ENCODE measurements at places on chromosomes 16 and 17.

GRCh38 chr17:338442-339192, 14.0 kb downstream of the RPH3AL start:
- DNase-seq, result no peak

- DNase-seq, result no peak
Measured at GRCh38 chr16:8500351-8500750, 90.0 kb downstream of the TMEM114 start.

- no peak for DNase-seq
Measured at GRCh38 chr17:6749519-6749918, 6.3 kb upstream of the XAF1 start.

GRCh38 chr16:82655072-82655714, 28.4 kb downstream of the CDH13 start:
- DNase-seq, result peak; percentile 42

DNA sequence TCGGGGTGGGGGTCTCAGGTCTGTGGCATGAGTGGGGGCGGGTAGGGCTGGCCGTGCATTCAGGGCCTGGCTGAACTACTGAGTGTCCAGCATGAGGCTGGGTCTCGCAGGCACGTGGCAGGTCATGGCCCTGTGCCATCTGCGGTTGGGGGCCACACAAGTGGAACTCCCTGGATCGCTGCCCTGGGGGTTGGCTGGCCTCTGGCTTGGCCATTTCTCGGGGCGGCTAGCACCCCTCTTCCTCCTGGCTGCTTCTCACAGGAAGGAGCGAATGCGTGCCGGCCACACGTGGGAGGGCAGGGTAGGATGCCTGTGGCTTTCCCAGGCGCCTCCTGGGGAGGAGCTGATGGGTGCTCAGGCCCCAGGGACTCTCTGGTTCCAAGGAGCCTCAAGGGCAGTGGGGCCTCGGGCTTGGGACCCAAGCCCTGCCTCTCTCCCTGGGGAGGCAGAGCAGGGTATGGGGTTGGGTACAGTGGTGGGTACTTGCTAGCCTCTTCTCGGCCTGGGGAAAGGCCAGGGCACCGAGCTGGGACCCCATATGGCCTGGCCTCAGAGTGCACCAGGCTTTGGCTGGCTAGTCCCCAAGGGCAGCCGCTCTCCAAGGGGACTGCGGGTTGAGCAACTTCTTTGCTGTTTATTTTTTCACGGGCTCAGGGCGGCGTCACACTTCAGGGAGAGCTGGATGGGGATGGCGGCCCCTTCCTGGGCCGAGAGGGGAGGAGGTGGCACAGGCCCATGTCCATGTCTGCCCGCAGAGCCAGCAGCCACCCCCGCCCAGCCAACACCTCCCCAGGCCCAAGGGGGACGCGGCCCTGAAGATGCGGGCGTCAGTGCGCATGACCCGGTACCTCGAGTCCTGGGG, 37.5 kb downstream of the ADCY7 start:
- DNase-seq, result no peak

DNA sequence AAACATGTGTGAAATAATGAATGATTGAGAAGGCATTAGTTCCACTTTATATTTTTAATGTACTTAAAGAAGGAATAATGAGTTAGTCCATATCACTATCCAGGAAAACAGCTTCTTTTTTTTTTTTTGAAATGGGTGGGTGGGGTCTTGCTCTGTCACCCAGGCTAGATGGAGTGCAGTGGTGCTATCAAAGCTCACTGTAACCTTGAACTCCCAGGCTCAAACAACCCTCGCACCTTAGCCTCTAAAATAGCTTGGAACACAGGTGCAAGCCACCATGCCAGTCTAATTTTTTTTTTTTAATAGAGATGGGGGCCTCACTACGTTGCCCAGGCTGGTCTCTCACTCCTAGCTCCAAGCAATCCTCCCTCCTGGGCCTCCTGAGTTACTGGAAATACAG, 275.5 kb downstream of the CEP112 start:
- no peak for DNase-seq

DNA sequence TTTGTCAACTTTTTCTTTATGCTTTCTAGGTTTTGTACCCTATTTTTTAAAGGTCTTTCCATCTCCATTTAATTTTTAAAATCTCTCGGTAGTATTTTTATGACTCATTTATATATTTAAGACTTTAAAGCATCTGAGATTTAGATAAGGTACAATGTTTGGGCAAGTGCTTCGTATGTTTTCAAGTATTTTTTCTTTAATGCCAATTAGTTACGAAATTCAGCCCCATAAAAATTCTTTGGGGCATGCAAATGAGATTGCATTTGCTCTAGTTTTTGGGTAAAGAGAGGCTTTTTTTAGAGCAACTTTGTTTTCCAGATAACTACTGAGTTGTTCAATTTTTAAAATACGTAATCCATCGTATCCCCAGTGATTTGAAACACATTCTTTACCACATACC, 65.3 kb upstream of the CRHR1 start:
- DNase-seq, result no peak

DNA sequence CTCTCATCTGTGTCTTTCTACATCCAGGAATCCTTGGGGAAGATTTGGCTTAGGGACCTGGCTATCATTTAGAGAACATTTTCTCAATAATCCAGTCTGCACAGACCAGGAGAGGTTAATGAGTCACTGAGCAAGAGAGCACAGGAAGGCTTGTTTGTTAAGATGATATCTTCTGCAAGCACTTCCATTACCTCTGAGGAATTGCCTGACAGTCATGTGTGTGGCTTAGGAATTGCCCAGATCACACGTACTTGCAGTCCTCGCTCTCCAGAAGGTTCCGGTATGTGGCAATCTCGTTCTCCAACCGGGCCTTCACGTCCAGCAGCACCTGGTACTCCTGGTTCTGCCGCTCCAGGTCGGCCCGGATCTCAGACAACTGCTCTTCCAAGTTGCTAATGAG, 3.3 kb downstream of the KRT37 start:
- DNase-seq, result no peak

DNA sequence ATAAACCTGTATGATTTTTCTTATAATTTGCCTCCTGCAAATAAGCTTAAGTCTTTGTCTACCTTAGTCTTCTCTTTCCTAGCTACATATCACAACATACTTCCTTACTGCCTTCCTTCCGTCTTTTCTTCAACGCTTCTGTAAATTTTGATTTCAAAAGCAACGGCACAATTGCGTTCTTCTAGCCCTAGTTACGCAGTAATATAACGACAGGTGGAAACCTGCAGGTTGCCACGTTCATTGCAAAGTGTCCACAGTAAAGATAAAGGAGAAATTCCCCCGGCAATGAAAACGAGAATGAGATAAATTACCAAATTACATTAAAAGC, 546 bp upstream of the PSMD7 start:
- DNase-seq, result no peak

GRCh38 chr16:88591577-88592021, 21.4 kb downstream of the ZC3H18 start:
- DNase-seq, result no peak

- no peak for DNase-seq
Measured at GRCh38 chr17:81056312-81056711, 21.4 kb downstream of the BAIAP2 start.

DNA sequence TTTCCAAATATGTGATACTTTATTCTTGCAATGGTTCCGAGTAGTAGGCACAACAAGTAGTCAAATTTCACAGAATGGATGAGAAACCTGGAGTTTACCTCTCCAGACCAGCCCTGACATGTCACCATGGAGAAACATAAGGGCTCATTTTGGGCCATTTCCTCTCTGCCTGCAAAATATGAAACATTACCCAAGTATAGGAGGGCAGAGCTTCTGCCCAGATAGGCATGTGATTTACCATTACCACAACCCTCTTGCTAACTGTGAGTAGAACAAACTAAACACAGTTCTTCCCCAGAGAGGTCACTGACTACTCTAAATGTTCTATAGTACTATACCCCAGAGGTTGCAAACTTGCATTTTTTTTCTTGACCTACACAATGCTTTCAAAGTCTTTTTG, 15.7 kb upstream of the KPNB1 start:
- no peak for DNase-seq

DNA sequence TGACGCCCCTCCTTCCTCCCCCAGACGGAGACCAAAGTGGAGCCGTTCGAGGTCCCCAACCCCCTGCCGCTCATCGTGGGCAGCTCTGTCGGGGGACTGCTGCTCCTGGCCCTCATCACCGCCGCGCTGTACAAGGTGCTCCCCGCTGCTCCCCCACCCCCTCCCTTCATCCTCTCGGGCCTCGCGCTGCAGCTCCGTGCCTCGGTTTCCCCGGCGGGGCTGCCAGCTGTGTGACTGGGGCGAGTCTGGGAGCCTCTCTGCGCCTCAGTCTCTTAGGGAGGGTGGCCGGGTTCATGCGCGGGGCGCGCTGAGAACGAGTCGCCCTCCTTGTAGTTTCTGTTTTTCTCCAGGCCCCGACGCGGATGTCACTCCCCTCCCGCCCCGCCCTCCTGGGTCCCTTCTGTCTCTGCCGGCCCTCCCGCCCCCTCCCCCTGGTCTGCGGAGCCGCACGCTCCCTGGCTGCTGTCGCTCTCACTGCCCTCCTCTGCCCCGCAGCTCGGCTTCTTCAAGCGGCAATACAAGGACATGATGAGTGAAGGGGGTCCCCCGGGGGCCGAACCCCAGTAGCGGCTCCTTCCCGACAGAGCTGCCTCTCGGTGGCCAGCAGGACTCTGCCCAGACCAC, 23.7 kb upstream of the ITGAX start:
- DNase-seq, result no peak

DNA sequence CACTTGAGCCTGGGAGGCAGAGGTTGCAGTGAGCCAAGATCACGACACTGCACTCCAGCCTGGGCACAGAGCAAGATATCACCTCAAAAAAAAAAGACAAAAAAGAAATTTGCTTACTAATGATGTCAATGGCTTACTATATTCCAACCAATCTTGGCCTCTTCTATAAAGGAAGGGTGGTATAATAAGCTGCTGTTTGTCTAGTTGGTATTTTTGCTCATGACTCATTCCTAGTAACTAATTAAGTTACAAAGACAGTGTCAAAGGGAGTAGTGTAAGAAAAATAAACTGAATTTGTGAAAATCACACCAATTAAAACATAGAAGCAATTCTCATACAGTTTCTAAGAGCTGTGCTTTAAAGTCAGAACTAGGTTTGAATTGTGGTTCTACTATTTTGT, 82.5 kb downstream of the NLK start:
- no peak for DNase-seq

GRCh38 chr17:49969134-49969759, at the start of gene DLX4:
TSS of gene DLX4 (plus strand) at chr17:49969190. CDS start at chr17:49969469, 279 bp downstream.
- no peak for DNase-seq

DNA sequence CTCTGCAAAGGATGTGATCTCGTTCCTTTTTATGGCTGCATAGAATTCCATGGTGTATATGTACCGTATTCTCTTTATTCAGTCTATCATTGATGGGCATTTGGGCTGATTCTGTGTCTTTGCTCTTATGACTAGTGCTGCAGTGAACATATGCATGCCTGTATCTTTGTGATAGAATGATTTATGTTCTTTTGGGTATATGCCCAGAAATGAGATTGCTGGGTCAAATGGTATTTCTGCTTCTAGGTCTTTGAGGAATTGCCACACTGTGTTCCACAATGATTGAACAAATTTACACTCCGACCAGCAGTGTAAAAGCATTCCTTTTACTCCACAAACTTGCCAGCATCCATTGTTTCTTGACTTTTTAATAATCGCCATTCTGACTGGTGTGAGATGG, 60.2 kb upstream of the ADORA2B start:
- no peak for DNase-seq

GRCh38 chr17:65198653-65199382, 61.6 kb downstream of the RGS9 start:
- no peak for DNase-seq

DNA sequence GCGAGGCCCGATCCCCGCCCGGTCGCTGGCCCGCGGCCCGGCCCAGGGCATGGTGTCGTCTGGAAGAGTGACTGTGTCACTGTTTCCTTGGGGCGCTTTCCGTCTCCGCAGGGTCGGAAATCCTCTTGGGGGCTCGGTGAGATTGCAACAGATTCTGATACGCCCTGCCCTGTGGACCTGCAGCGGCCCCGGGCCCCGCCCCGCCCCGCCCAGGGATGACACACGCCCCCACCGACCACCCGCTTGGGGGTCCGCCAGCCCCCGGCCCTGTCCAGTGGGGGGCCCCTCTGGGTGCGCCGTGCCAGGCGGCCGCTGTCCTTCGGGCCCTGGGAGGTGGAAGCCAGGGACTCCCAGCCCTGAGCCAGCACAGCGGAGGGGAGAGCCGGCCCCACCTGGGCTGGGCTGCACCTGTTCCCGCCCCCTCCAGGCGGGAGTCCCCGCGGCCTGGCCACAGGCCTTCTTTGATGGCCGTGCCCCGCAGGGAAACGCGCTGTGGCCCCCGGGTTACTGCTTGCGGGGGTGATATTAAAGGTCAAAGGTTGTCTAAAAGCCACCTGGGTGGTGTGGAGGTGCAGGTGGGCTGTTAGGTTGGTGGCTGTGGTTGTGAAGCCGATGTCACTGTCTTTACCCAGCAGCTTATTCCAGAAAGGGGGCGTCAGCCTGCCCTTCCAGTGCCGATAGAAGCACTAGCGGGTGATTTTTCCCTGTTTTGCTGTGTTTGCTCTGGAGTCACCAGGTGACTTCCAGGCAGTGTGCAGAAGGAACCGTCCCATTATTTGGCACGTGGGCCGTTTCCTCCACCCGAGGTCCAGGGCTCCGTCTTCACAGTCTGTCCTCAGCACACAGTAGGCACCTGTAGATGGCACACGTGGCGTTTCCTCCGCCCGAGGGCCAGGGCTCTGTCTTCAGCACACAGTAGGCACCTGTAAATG, 752 bp downstream of the TBC1D24 start:
- no peak for DNase-seq

GRCh38 chr17:53948323-53948722, 125.6 kb downstream of the KIF2B start:
- DNase-seq, result no peak

- DNase-seq, result no peak
Measured at GRCh38 chr17:83151442-83152226, 72.2 kb downstream of the METRNL start.

DNA sequence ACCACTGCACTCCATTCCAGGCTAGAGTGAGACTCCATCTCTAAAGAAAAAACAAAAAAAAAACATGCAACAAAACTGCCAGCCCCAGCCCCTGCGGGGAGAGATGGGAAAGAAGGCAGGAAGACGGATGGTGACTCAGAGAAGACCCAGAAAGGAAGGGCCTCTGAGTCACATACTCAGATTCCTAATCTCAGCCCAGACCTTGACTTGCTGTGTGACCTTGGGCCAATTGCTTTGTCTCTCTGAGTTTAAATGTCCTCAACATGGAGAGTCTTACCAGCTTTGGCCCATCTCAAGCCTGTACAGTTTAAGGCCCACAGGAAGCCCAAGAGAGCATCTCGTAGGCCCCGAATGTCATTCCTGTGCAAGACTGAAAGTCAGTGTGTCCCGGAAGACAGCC, 86.5 kb upstream of the LHX1 start:
- DNase-seq, result no peak

- DNase-seq, result no peak
Measured at GRCh38 chr16:75527825-75528299, 8.0 kb downstream of the CHST5 start.
